MV-4-11 (cell line): ENCODE measurements at places on chromosomes 11 and 22.

DNA sequence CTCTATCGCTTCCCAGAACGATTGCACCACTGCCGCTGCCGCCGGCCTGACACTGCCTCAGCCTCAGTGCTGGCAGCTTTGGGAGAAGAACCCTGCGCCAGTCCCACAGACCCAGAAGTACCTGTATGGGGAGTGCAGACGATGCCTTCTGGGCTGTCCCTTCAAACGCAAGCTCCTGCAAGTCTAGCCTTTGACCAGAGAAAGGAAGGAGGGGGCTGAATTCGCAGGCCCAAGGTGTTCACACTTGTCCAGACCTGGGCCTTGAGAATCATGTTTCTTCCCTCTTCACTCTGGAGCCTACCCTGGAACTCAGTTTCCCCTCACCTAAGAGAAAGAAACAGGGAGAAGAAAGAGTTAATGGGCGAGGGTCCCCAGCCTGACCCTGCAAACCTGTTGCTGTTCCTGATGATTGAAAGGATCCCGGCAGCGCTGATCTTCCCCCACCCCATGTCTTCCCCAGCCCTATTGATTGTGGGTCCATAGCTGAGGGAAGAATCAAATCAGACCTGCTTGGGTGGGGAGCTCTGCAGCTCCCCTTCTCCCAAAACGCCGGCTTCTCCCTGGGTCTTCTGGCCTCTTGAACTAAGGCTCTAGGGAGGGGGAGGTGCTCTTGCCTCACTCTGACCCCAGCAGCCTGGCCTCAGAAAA, 786 bp upstream of the MCAM start:
- DNase-seq: no peak

DNA sequence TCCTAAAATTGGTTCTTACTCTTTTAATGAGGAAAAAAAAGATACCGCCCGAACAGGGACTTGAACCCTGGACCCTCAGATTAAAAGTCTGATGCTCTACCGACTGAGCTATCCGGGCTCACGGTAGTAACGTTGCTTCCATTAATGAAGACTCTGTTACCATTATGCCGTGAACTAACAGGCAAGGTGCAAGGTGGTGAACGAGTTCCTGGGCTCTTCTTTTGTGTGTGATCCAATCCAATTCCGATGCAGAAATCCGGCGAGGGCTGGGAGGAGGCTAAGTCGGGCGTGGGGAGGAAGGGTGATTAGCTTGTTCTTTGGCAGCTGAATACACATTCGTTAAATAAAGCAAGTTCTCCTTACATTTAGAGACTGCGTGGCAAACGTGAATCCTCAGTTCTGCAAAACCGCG, 49.0 kb downstream of the OR4D9 start:
- peak; percentile 66 for DNase-seq

DNA sequence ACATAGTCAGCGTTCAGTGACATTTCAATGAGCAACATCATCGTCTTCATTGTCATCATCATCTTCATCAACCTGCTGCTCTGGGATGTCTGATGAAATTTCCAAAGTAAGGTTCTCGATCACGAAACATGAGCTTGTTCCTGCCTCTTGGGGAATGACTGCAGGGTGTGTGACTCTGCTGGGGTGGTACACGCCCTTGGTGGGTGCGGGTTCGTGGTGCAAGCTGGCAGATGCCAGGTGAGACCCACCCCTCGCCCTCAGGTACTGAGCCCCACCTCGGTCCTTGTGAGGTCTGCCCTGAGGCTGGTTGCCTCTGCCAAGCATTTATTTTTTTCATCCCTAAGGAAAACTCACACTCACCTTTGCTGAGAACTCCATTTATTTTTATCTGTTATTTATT, 1389.2 kb downstream of the TBC1D22A start:
- no peak for DNase-seq

- peak; percentile 18 for DNase-seq
Measured at GRCh38 chr22:40107244-40107643, 70.5 kb upstream of the TNRC6B start.

GRCh38 chr22:21989049-21989448, 6.5 kb upstream of the TOP3B start:
- no peak for DNase-seq

DNA sequence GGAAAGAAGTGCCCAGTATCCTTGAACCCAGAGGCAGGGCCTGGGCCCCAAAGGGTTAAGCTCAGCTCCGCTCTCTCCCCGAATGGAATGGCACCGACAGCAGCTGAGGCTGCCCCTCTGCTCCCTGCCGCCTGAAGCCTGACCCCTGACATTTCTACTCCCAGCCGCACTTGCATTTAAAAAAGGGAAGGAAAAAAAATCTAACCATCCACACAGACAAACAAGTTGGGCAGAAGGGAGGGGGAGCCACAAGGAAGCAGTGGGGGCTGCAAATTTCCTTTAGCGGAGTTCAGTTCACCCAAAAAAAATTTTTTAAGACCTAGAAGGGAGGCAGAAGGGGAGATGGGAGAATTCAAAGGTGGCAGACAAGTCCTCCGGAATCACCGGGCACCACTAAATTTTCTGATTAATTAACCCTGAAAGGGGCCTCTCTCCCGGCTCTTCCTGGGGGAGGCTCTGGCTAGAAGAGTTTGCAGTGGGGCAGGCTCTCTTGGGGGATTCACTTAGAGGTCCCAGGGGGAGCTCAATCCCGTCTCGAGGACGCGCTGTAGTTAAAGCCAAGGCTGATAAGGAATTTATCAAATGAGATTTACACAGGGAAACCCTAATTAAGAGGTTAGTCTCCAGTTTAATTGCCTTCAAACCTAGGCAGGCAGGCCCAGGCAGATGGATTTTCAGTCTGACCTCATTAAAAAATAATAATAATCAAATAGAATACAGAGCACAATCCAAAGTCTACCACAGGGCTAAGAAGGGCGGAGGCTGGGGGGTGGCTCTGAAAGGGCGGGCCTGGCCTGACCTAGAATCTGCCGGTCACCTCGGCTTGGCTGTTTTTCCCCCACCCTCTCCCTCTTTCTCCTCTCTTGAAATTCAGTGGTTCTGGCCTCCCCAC, 25.6 kb downstream of the MN1 start:
- DNase-seq: no peak

- DNase-seq: no peak
Measured at GRCh38 chr11:131534611-131535010, 164.2 kb downstream of the NTM start.

DNA sequence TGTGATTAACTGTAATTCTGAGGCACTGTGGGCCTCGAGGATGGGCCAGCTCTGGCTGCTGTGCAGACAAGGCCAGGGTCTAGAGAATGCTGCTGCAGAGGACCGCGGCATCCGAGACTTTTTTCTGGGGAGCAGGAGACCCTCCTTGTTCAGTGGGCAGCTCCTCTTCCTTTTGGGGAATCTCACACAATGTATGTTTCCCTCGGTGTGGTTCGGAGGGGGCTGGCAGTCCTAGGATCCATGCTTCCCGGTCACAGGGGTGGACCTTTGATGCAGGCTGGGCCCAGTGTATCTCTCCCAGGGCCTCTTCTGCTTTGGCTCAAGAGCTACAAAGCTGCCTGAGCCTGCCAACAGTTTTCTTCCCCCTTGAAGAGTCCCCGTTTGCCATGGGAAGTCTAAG, 31.5 kb downstream of the MYEOV start:
- DNase-seq: no peak

DNA sequence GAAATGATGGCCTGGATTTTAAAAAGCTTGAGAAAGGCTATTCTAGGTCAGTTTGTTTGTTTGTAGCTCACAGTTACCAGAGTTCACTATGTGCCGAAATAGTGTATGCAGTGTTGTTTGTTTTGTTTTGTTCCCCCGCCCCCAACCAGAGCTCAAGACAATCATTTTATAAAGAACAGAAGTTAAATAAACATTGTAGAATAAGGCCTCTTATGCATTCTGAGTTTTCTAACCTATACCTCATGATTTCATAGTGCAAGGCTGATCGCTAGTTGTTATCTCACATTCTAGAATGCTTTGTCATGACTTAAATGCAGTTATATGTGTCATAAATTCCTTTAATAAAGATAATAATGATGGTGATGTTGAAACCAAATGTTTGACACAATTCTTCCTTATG, 7.8 kb downstream of the KCNA4 start:
- DNase-seq: no peak

DNA sequence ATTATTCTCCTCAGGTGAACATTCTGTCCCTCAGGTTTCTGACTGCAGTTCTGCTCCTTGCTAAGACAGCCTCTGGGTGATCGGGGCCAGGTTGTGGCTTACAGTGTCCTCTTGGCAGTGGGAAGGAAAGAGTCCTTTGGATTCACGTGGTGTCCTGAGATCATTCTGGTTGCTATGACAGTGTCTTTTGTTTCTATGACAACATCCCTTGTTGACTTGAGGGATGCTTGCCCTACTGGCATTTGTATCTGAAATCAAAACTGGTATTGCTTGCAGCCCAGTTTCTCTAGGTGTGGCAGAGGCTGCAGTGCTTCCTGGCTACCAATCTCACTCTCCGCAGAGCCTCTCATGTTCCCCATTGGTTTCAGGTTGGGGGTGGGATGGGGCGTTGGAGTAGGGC, 151.8 kb upstream of the CCDC90B start:
- DNase-seq: peak; percentile 6

DNA sequence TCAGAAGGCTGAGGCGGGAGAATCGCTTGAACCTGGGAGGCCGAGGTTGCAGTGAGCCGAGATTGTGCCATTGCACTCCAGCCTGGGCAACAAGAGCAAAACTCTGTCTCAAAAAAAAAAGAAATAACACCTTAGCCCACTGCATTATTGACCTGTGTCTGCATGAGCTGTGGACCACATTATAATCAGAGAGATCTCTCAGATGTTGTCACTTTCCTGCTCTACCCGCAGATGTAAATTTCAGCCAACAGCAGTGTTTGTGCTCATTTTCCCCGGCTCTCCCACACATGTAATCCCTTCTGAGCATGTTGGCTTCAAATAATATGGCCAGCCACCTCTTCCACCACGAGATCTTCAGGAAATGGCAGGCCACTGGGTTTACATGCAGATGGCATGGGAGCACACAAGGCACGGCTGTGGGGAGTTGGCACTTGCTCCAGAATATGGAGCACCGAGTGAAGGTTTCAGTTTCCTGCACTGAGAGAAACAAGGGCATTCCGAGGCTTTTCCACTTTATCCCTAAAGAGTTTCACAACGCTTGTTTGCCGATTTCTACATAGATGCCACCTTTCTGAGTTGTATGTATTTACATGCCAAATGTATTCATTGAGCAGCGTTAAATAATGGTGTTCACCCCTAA, 19.7 kb downstream of the CDPF1 start:
- no peak for DNase-seq
